ENCODE measurements at places on chromosomes 13 and 19. TPM values are rescaled to one million over a fixed set of nuclear protein-coding genes. Genes with fewer than 3 reads are reported as not detected.

DNA sequence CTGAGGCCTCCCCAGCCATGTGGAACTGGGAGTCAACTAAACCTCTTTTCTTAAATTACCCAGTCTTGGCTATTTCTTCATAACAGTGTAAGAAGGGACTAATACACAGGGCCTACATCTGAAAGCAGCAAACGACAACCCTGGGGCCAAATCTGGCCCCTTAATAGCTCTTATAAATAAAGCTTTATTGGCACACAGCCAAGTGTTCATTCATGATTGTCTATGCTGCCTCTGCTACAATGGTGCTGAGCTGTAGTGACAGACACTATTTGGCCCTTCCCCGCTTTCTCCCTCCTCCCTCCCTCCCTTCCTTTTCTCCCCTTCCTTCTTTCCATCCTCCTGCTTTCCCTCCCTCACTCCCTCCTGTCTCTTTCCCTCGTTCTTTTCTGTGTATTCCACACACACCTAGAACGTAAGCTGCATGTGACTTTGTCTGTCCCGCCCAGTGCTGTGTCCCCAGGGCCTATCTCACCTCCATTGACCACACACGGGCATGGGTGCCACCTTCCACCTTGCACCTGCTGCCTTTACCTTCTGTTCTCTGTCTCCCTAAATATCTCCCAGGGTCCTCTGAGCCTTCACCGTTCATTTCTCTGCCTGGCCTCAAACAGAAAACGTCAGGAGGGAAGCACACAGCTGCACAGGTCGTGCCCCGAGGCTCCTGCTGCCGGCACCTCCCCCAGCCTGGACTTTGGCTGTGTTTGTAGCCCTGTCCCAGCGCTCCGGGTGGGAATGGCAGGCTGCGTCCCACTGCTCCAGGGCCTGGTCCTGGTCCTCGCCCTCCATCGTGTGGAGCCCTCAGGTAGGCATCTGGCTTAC lies at the start of gene PROZ:
PROZ (plus strand) TSS at position 720 of the 819 bp plus-strand sequence; CDS start at position 733, 13 bp downstream.
- no peak for DNase-seq

Gene ZNF541
- total RNA-seq = 0.14 TPM

DNA sequence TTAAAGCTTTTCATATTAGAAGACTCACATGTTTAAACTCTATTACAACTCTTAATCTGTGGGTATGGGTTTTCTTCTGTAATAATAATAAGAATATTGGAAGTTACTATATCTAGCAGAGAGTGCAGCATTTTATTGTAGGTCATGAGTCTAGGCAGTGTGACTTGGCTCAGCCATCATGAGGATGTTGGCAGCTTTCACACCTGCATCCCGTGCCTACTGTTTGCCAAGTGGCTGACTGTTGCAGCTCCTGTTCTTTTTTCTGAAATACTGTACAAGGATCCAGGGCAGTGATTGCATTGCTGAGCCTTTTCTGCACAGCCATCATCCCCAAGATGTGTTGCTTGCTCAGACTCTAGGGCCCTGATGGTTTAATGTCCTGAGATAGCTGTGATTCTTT lies 47.4 kb downstream of the MTUS2 start:
- no peak for DNase-seq

Gene ZNF507
- total RNA-seq = 27.6 TPM

Gene SUGP2
- 89.8 TPM for total RNA-seq

GRCh38 chr19:2494447-2495129 lies 18.7 kb downstream of the GADD45B start:
- peak; percentile 69 for DNase-seq

Gene ZNF577
- 7.2 TPM for total RNA-seq

Data from activated CD4-positive, alpha-beta T cell treated with anti-CD3 and anti-CD28 coated beads for 36 hours (primary cell).